Hippocampal formation (tissue), 2 donors: ENCODE measurements at places on chromosomes 5 and 9.
A peak's percentile ranks its signal among the peaks of the same experiment; 100 is the strongest.

DNA sequence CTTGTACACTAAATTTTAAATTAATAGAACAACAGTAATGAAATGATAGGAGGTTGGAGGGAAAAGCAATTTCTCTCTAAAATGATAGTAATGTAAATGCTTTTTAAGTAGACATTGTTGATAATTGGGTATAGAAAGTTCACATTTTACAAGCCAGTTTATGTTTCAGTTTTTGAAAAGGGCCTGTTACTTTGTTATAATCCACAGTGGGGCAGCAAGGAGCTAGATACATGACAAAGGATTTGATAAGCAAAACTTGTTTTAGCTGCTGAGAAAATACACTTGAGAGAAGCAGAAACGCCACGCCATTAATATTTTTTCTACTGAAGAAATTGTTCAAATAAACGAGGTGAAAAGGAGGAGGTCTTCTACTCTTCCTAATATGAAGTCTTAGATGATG lies 30.2 kb downstream of the SREK1 start:
- DNase-seq: peak; percentile 68

GRCh38 chr5:56064984-56065383 lies 70.2 kb upstream of the IL6ST start:
- no peak for DNase-seq

DNA sequence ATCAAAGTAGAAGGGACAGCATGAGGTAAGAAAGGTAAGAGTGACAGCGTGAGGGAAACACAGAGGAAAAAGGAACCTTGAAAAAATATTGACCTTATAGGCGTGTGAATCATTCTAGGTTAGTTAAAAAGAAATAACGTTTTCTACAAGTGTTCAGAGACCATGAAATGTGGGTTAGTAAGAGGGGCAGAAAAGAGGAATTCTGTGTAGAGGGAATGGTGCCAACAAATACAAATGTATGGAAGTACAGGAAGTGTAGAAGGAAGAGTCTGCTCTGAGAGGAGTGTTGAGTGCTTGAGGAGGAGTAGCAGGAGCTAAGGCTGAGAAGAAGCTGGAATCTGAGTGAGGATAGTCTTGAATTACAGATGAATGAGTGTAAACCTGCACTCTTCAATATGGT lies 418.6 kb upstream of the RIOK2 start:
- no peak for DNase-seq

DNA sequence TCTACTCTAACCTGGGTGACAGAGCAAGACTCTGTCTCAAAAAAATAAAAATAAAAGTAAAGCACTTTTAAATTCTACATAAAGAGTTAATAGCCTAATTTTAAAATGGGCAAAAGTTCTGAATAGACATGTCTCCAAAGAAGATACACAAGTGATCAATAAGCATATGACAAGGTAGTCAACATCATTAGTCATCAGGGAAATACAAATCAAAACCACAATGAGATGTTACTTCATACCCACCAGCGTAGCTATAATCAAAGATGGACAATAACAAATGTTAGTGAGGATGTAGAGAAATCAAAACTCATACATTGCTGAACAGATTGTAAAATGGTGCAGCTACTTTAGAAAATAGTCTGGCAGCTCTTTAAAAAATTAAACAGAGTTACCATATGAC lies 64.1 kb downstream of the IQGAP2 start:
- no peak for DNase-seq

DNA sequence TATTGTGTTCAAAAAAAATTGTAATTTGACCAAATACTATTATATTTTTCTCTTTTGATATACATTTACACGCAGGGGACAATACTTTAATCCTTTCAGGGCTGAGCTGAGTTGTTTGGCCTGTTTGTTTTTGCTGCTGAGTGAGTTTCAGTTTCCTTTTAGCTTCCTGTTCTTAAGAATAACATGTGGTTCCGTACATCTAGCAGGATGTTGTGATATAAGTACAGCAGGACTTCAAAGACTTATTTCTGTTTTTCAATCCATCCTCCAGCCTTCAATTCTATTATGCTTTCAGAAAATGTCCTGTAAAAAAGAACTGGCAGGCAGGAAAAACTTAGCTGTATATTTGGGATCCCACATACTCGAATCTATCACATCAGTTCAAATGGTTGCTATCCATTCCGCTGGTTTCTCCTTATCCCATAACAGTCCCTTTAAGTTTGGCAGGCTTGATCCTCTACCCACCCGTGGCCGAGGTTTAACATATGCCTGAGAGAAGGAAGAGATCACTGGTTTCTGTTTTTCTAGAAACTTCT lies 1037.3 kb upstream of the ACO1 start:
- DNase-seq: peak; percentile 9
